ENCODE measurements at places on chromosomes 5 and 9.

DNA sequence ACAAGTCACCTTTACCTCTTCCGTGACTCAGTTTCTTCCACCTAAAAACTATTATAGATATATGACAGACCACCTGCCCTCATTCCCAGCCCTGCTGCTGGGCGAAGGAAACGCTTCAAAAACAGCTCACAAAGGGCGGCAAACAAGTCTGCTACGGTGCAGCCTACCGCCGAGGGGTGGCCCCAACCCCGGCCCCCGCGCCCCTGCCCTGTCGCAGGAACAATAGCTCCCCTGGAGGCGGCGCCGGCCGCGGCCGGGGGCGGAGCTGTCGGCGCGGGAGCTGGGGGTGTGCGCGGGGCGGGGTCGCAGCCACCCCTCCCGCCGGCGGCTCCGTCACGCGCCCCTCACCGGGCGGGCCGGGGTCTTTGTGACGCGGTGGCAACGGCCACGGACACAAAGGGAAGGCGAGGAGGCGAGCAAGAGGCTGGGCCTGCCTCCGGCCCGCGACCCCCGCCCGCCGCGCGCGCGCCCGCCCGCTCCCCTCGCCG is at the start of gene TMEFF1:
Gene TMEFF1 (plus strand): TSS at position 362 of the 488 bp plus-strand sequence. CDS start 396 bp downstream, outside the sequence.
- DNase-seq = no peak

DNA sequence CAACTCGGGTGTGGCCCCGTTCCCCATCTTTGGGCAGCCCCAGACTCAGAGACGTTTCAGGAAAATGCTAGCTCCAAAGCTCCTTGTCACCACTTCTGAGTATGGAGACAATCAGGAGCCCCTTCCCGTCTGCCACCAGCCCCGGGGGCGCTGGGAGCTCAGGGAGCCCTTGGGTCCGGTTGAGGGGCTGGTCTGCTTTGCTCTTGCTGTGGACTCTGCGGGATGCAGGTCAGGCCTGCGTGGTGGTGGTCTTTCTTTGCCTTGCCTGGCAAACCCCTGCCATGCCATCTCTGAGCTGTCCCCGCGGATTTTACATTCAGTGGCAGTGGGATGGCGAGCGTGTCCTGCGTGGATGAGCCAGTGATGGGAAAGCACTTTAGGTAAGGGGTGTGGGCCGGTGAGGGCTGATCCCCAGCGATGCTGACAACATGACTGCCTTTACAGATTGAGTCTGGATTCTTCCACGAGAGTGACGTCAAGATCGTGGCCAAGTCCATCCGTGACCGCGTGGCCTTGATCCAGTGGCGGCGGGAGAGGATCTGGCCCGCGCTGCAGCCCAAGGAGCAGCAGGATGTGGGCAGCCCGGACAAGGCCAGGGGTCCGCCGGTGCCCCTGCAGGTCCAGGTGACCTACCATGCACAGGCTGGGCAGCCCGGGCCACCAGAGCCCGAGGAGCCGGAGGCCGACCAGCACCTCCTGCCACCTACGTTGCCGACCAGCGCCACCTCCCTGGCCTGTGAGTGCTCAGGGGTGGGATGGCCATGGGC is 63.3 kb downstream of the WNK2 start:
- no peak for DNase-seq

- no peak for DNase-seq
Measured at GRCh38 chr9:99235926-99236634, 14.0 kb downstream of the SEC61B start.

GRCh38 chr5:80268916-80269315 is 13.1 kb upstream of the SERINC5 start:
- no peak for DNase-seq

DNA sequence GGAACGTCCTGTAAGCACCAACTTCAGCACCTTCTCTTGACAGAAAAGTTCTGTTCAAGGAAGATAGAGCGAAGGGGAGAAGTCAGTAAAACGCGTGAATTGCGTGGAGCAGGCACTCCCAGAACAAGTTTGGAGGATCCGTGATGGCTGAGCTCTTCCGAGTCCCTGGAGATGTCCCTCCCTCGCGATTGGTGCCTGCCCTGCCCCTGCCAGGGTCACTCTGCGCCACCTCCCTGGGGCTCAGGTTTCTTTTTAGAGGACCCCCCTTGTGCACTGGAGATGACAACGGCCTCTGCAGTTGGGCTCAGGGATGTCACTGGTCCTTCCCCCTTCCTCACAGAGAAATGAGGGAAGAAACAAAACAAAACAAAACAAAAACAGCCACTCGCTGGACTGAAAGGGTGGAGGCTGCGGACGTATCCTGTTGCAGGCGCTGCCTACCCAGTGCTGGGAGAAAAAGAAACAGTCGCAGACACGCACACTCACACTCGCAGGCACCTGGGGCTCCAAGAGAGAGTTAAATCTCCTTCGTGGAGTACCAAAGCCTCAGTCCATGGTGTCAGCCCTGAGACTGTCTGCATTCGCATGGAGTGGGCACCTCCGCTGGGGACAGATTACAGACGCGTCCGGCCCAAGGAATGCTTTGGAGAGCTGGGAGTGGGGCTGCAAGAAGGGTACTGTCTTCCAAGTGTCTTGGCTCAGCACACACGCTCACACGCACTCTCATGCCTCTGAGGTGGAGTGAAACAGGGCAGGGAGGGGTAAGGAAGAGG is 512.7 kb downstream of the SLCO4C1 start:
- DNase-seq = no peak

GRCh38 chr9:91179237-91180138 is 182.2 kb downstream of the AUH start:
- no peak for DNase-seq

DNA sequence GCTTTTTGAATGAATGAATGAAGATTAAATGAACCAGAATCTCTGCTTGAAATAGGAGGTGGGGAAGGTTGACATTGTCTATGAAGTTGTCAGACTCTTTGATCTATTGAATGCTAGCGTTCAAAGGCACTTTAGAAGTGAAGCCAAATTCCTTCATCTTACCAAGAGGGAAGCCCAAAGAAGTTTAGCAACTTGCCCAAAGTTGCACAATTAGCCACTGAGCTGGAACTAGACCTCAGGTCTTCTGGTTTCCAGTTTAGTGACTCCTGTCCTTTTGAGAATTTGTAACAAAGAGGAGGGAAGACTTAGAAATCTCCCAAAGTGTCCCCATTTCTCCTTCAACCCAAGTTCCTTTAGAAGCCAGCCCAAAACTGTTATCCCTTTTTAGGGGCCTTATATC is 20.7 kb upstream of the SLC1A3 start:
- no peak for DNase-seq

DNA sequence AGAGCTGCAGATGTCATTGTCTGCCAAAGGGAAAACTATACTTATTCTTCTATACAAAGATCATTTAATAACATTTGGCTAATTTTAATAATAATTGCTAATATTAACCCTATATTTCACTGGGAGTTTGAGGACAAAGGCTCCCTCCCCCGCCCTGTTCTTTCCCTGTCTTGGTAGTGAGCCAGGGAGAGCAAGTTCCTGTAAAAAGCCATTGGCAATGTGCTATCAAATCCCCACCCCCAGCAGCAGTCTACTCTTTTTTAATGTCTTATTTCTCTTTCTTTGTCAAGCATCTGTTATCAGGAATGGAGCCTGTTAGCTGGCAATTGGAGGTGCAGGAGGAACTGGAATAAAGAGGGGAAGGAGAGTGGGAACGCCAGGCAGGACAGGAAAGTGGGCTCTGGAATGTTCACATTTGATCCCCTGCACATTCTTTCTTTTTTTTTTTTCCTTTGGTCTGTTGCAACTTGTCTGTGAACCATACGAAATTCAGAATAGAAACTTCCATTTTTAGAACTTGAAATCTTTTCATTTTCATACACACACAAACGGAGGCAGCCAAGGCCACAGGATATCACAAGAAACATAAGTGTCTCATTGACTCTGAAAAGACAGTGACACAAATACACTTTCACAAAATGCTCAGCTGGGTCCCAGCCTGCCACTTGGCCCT is 664.8 kb upstream of the ZNF608 start:
- DNase-seq = no peak

DNA sequence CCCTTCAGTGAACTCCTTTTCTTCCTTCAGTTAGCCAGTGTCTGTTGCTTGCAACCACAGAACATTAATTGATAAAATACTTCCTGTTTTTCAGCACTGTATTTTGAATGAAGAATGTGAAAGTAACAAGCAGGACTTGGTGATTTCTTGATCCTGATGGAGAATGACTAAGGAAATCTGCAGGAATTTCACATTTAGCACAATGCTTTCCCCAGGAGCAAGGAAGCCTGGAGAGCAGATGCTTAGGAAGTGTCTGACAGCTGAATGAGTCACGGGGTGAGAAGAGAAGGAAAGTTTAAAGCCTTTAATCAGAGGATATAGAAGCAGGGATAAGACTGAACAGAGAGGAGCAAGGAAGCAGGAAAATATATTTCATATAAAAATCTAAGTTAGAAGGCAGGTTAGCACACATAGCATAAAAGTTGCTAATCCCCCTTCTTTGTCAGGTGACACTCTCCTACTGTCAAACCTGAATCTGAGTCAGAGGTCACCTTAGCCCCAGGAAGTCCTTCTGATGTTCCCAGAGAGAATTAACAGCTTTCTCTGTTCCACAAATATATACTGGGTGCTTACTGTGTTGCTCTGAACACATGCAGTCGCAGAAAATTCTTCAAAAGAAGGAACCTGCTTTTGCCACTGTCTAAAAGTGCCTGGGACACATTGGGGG is 59.7 kb downstream of the GNA14 start:
- DNase-seq = no peak

GRCh38 chr5:68441309-68442073 is 225.9 kb downstream of the PIK3R1 start:
- DNase-seq = no peak

DNA sequence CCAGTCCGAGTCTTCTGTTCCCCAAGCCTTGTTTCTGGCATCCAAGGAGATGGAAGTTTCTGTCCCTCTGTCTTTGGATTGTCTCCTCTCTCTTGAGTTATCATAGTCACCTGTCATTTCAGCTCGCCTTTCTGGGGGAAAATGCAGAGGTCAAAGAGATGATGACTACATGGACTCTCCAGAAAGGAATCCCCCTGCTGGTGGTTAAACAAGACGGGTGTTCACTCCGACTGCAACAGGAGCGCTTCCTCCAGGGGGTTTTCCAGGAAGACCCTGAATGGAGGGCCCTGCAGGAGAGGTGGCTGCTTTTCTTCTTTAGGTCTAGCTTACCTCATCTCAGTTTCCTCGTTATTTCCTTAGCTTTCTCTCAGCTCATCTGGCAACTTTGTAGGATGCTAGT is 25.1 kb downstream of the ERAP2 start:
- no peak for DNase-seq

- DNase-seq = no peak
Measured at GRCh38 chr9:90838098-90838497, 36.5 kb downstream of the SYK start.

DNA sequence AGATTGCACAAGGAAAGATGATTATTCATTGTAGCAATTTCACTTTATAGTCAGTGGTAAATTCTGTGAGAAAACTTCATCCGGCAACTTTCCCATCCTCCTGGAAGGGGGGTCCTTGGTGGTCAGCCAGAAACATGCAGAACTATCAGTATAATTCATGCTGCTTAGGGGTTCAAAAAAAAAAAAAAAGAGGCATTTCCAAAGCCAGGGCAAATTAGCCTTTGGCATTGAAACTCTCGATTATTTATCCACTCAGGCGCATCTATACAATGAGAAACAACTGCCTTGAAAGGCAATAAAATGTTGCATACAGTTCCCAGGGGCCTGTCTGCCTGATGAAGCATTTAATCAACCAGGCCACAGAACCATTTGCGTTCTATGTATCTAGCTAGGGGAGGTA is 263.3 kb downstream of the TMEM167A start:
- DNase-seq = no peak

GRCh38 chr9:70043689-70044489 is at the start of gene MAMDC2:
TSS of gene MAMDC2 (plus strand) at chr9:70043848. CDS start at chr9:70044198, 350 bp downstream.
- no peak for DNase-seq

- no peak for DNase-seq
Measured at GRCh38 chr5:73436535-73437100, 12.0 kb downstream of the FOXD1 start.

GRCh38 chr5:33091571-33092363 is 349.0 kb upstream of the TARS1 start:
- DNase-seq = no peak

- DNase-seq = no peak
Measured at GRCh38 chr5:135593886-135594285, 15.1 kb upstream of the CXCL14 start.

GRCh38 chr9:35790025-35790384 is 1.4 kb upstream of the NPR2 start:
- no peak for DNase-seq

DNA sequence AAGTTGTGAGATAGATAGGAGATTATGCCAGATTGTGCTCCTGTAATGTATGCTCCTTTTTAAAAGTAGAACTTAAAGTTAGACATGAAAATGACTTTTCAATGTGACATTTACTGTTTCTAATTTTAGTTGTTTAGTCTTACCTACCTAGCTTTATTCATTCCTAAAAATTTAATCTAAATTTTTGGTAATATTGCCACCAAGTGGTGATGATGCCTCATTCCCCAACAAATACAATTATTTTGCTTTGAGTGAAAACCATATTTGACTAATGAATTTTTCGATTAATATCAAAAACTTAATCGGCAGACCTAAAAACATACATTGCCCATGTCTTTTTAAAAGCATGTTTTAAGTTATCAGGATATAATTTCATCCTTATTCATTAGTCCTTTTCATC is 25.6 kb downstream of the PPWD1 start:
- DNase-seq = no peak

DNA sequence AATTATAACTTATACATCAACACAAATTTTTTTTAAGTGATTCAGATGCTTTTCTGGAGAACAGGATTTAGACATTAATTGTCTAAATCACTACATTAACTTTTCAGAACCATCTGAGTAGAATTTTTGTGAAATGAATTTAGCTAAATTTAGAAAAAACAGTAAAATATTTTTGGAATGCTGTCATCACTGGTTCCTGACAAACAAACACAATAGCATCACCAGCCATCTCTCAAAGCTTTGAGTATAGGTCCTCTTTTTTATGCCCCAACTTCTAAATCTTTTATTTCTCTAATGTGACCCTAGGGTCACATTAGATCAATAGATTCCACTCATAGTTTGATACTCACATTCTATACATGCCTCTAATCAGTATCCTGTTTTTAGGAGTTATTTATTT is 104.6 kb downstream of the PRR16 start:
- no peak for DNase-seq

DNA sequence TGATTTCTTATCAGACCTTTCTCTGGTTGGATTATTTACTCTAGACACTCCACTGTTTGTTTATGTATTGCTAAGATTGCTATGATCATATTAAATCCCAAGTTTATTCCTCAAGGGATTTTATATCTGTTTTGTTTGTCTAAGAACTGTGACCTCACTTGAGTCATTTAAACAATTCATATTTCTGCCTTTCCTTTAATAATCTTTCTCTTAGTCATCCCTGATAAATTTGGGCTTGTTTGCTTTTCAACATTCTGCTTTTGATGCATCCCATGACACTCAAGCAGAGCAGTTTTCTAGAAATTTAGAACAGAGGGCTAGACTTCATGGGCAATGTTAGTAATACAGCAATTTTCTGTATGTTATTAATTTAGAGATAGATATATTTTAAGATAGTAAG is 231.6 kb upstream of the TNC start:
- DNase-seq = no peak

GRCh38 chr9:14899815-14900193 is 10.4 kb downstream of the FREM1 start:
- no peak for DNase-seq

GRCh38 chr9:136679431-136679941 is 7.8 kb downstream of the AGPAT2 start:
- peak; percentile 37 for DNase-seq

Measured in SIG-M5 (cell line).